Activated T-helper 2 cell treated with anti-CD3 and anti-CD28 coated beads, Interferon-gamma antibody, Interleukin-2, Interleukin-4, amounts not matched to agents 10 μg/mL and 5 μg/mL and 100 μg/mL, durations not matched to agents 14 hours and 24 hours and 36 hours (primary cell): ENCODE measurements at places on chromosomes 13 and 19. TPM values are rescaled to one million over a fixed set of nuclear protein-coding genes. Genes with fewer than 3 reads are reported as not detected.

- DNase-seq, result peak; percentile 21
These were observed 1.2 kb downstream of the VASP start for GRCh38 chr19:45508417-45508860.

DNA sequence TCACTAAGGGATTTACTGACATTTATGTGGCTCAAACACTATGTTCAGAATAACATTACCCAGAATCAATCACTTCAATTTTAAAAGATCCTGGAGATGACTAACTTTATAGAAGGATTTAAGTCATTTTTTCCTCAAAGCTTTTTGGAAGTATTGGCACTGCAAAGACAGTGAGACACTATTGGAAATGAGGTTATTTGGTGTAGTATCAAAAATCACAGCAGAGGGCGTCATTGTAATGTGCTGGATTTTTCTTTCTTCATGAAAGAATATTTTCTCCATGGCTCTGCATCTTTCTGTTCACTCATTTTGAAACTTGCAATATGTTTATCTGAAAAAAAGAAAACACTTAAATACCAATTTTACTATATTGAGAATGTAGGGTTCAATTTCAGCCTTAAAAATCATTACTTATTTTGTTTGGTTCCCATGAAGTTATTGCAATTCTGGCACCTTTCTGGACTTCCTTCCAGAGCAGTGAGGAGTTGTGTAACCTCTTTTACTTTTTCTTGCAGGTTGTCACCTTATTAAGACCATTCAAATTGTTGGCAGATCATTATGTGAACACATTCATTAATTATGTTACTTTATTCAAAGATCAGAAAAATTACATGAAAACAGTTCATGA, 3.7 kb upstream of the CSNK1A1L start:
- no peak for DNase-seq

DNA sequence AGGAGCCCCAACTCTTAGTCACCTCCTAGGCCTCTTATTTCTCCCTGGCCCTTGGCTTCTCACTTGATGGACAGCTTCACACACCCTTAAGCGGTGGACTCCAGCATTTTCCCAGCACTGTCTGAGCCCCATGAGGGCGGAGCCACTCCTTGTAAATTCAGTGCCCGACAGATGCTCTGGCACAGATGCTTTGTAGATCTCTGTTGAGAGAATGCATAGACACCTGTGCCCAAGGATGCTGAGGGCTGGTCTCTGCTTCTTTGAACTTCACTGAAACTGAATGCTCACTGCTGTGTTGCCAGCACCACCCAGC, 3.3 kb downstream of the SYCN start:
- DNase-seq, result no peak

DNA sequence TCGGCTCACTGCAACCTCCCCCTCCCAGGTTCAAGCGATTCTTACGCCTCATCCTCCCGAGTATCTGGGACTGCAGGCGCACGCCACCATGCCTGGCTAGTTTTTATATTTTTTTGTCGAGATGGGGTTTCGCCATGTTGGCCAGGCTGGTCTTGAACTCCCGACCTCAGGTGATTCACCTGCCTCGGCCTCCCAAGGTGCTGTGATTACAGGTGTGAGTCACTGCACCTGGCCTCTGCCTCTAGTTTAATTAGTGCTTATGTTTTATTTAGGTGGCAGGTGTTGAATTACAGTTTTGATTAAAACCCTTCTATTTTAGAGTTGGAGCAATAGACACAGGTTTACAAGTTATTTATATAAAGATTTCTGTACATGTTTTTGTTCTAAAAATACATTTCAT, 42.8 kb downstream of the ATP11A start:
- no peak for DNase-seq

- no peak for DNase-seq
These were observed 5.4 kb downstream of the MED25 start for GRCh38 chr19:49823472-49823871.

- no peak for DNase-seq
These were observed 286.1 kb downstream of the IRS2 start for GRCh38 chr13:109500146-109500773.

- DNase-seq, result no peak
These were observed 7.8 kb downstream of the ZNF536 start for GRCh38 chr19:30379841-30380610.

GRCh38 chr13:98083936-98084335, 59.0 kb upstream of the FARP1 start:
- no peak for DNase-seq

- peak; percentile 18 for DNase-seq
These were observed at the start of gene SIGLEC10 for GRCh38 chr19:51417107-51417809. Gene SIGLEC10, minus strand, starts transcription at chr19:51417642. Its CDS starts 61 bp downstream, at chr19:51417581.

PINLYP gene
- 9.0 and 9.1 TPM in 2 replicates for total RNA-seq

ISYNA1 gene
- total RNA-seq, result 15.1 and 20.3 TPM in 2 replicates
